ENCODE measurements at places on chromosomes 2 and 18.

DNA sequence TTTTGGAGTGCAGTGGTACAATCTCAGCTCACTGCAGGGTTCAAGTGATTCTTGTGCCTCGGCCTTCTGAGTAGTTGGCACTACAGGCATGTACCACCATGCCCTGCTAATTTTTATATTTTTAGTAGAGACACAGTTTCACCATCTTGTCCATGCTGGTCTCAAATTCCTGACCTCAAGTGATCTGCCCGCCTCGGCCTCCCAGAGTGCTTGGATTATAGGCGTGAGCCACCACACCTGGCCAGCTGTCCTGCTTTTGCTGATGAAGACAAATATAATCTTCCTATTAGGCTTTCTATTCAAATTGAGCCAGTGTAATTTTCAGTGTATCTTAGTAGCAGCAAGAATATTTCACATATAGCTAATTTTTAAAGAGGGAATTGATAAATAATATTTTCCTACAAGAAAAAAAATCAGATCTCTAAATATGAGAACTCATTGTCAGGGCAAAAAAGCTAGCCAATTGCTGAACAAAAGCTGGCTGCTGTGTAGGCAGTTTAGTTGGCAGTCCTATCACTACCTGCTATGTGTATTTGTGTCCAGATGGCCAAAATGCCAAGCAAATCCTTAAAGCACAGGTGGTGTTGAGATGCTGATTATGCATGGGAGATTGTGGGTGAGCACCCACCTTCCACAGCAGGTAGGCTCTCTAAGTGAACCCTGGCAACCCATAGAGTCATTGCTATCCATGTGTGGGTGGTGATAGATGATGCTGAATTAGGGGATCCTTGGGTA lies 60.8 kb upstream of the STAM2 start:
- DNase-seq = no peak

- no peak for DNase-seq
These were observed 805.0 kb downstream of the CPS1 start for GRCh38 chr2:211361383-211361782.

DNA sequence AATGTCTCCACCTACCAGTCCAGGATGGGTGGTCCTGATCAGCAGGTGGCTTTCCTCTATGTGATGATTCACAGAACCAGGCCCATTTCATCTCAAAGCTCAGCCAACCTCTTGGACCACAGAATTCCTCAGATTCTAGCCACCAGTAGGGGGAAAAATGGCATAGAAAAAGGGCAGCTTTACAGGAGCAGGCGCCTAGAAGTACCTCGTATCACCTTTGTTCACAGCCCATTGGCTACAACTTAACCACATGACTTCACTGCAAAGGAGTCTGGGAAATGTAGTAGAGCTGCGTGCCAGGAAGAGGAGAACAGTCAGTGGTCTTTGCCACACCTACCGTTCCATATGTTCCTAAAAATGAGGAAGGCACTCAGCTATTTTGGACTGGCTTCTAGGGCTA lies 62.8 kb upstream of the DTNA start:
- no peak for DNase-seq

GRCh38 chr2:165011199-165011598 lies 55.9 kb upstream of the SLC38A11 start:
- DNase-seq = no peak

DNA sequence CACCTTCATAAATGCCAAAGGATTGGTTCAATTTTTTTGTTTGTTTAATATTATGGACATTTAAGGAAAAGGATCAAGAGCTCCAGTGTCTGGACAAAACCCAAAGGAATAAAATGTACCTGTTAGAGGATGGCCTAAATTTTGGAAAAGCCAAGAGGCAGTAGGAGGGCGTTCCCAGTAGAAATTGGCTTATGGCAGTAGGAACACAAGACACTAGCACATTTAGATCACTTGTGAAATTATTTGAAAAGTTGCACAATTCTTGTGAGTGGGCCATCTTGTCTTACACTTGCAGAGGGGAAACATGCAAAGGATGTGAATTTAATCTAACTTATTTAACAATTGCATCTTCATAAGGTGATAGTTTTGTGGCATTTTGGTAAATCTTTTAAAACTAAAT lies 3.2 kb downstream of the BZW1 start:
- DNase-seq = no peak

DNA sequence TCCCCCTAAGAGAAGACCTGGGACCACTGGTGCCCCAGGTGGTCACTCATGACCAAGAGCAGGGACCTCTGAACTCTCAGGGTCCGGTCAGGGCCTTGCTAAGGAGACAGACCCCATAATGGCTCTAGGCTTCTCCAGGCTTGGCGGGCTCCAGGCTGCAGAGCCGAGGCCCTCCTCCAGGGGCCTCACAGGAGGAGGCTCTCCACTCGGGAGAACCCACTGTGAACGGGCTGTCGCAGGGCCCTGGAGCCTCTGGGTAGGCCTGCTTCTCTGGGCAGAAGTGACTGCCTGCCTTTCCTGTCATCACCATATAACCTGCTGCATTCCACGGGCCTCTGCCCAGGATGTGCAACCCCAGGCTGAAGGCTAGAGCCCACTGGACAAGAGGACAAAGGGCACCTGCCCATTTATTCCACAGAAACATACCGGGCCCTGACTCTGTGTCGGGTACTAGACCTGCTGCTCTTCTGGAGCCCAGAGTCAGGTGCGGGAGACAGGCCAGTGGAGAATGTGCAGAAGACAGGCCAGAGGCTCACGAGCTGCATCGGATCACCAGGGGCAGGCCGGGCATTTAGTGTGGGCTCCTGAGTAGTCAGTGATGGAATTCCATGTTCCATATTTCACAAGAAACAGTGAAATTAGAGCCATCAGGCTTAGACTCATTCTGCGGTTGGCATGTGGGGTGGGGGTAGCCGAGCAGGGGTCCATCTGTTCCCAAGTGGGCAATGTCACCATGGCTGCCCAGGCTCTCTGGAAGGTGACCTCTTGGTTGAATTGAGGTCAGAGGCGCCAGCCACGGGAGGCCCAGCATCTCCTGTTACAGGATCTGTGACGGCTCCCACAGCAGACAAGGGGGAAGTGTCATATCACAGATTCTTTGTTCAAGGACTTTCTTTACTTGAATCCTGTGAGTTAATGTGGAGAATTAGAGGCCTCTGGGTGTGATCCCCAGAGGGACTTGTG lies 220.8 kb downstream of the SH3RF3 start:
- no peak for DNase-seq

DNA sequence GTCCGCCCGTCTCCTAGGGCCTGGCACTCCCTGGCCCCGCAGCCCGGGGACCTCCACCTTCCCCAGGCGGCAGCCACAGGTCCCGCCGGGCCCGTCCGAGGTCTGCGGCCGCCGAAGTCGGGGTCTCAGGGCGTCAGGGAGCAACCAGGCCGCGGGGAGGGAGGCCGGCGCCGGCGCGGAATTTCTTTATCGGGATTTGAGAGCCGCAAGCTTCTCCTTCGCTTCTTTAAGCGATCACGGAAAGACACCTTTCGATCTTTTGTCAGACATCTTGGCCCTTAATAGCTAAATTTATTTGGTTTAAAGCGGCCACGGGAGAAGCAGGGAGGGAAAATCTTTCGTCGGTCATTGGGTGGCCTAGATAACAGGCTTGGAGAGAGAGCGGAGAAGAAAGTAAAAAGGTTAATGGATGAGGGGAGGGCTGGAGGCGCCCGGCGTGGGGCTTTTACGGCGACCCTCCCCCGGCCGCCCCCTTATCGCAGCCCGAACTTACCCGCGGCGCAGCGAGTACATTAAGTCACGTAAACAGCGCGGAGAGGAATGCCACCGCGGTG lies 4.3 kb upstream of the GATA6 start:
- DNase-seq = no peak

DNA sequence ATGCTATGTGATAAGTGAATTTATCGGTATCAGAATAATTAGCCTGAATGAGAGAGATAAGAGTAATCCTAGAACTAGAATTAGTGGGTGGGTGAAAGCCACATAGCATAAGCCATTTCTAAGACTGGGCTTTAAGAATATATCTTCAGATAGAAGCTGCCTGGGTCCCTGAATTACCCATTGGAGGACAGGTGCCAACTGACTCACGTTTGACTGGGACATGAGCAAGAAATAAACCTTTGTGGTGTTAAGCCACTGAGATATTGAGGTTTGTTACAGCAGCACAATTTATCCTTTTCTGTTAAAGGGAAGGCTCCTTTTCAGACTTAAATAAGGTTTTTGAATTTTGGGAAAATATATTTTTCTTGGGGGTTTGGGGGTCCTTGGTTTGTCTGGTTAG lies 95.9 kb downstream of the POLE4 start:
- no peak for DNase-seq

GRCh38 chr18:22813648-22814328 lies 119.3 kb upstream of the RBBP8 start:
- DNase-seq = no peak

DNA sequence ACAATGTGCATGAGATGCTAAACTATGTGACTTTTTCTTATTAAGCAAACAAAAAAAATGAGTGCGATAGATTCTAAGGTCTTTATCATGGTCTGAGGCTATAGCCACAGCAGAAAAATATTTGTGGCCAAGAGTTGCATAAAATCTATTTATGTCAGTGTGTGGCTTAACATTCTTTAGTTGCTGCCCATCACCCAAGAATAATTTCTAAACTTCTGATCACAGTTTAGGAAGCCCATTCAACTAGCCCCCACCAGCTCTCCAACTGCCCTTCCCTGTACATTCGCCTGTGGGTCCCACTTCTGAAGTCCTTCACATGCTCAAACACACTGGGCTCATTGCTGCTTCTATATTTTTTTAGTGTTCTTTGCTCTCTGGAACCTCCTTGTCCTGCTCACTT lies 107.1 kb downstream of the CTNNA2 start:
- DNase-seq = no peak

DNA sequence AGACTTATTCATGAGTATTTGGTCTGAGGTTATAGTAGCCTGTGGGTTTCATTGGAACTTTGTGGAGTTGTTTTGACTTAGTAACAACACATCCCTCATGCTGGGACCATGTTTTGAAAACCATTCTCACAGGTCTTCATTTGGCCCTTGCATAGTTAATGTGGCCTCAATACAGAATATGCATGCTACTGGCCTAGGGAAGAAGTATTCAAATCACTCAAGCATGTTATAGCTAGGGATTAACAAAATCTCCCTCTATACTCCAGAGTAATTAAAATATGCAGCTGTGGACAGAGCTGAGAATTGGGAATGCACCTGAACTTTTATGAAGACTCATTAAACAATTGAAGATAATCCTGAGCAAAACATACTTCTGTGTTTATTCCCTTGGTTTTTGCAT lies 325.5 kb upstream of the CHAC2 start:
- no peak for DNase-seq

GRCh38 chr18:34493099-34493544 lies 217.0 kb upstream of the DTNA start:
- no peak for DNase-seq

- no peak for DNase-seq
These were observed 90.0 kb downstream of the CDH2 start for GRCh38 chr18:28086670-28087552.

DNA sequence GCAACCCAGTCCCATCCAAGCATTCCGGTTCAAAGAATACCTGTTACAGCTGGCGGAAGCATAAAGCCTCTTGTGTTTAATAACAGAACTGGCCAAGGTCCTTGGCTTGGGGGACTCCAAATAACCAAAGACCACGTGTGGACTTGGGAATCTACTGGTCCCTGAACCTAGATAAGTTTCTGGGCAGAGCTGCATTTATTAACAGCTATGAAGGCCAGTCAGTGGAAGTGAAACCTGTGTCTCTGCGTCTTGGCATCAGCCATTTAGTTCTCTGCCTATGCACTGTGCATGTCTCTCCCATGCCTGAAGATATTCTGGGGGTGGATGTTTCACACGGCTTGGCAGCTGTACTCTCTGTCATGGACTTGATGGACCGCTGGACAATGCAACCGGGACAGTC lies 137.7 kb downstream of the CCBE1 start:
- DNase-seq = no peak

DNA sequence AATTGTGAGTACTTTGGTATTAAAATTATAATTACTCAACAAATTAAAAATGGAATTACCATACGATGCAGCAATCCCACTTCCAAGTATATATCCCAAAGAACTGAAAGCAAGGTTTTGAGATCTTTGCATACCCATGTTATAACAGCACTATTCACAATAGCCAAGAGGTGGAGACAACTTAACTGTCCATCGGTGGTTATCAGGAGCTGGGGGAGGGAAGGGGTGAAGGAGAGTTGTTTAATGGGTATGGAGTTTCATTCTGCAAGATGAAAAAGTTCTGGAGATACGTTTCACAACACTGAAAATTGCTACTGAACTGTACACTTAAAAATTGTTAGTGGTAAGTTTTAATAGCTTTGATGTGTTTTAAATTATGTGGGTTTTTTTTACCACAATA lies 25.7 kb downstream of the RAB10 start:
- DNase-seq = no peak

DNA sequence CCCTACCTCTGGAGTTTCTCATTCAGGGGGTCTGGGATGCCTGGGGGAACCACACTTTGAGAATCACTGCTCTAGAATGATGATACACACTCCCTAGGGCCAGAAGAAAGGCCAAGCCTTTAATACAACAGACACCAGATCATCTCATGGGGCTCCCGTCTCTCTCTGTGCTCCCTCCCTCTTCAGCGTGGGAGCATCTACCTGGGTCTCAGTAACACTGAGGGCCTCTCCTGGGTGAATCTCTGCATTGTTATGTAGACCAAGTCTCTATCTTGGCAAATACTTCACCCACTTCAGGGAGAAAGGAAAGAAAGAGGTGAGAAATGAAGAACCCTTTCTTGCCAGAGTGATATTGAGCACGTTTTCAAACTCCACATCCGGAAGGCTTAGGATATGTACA lies 146.8 kb upstream of the MSH6 start:
- no peak for DNase-seq

GRCh38 chr18:10060469-10060782 lies 146.6 kb downstream of the VAPA start:
- DNase-seq = no peak

DNA sequence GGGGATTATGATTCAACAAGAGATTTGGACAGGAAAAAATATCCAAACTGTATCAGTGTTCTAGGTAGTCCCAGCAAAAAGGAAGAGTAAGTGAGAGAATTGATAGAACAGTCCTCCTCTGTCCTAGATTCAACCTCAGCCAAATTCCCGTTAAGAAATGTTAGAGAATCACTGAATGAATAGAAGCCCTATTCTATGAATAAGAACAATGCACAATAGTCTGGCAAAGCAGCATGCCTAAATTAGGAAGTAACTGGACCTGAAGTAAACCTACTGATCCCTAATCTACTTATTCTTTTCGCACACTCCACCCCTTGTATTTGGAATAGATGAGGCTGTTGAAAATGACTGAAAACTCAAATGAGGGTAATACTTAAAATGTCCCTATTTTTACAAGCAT lies 1665.5 kb downstream of the LRP1B start:
- no peak for DNase-seq

DNA sequence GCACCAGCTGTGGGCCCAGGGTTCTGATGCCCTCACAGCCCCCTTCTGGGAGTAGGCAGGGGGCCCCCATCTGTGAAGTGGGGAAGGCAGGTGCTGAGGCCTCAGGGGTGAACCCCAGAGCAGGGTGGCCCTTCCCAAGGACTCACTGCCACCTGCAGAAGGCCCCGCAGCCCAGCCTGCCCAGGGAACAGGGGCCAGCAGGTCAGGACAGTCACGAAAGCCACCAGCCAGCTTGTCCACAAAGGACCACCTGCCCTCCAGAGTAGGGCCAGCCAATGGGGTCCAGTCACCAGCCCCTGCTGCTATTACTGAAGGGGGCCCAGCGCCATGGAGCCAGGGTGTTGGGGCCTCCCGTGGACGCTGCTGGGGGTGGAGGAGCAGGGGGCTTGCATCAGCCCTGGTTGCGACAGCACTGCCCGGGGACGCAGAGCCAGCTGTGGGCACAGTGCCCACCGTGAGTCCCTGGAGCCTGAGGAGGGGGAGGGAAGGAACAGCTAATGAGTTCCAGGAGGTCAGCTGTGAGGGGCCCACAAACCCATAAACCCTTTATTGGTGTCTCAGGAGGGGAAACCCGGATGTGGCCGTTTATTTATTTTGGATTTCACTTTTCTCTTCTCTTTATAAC lies 11.5 kb upstream of the SNED1 start:
- DNase-seq = no peak
